ENCODE measurements at places on chromosomes 1 and 21.
A peak's percentile ranks its signal among the peaks of the same experiment; 100 is the strongest.

- no peak for DNase-seq
Measured at GRCh38 chr1:119898981-119899720, 2.8 kb upstream of the ADAM30 start.

DNA sequence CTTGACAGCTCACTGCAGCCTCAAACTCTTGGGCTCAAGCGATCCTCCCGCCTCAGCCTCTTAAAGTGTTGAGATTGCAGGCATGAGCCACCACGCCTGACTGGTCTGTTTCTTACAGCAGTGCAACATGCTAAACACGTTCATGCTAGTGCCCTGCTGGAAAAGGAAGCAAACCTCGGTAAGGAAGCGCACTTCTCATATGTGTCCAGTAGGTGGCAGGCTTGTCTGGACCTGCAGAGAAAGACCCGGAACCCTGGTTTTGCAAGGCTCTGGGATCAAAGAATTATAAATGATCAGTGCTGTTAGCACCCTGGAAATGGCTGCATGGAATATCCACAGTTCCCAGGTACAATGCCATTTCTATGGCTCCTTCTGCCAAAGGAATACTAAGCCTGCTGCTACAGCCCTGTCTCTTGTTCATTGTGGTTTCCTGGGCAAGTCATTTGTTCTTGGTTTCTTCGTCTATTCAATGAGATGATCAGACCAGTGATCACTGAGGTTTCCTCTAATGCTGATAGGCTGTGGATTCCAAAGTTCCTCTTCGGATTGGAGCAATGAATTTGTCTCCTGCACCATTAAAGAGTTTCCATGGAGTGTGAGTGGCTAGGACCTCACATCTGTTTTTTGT is 15.9 kb downstream of the RNU5D-1 start:
- DNase-seq = peak; percentile 77

DNA sequence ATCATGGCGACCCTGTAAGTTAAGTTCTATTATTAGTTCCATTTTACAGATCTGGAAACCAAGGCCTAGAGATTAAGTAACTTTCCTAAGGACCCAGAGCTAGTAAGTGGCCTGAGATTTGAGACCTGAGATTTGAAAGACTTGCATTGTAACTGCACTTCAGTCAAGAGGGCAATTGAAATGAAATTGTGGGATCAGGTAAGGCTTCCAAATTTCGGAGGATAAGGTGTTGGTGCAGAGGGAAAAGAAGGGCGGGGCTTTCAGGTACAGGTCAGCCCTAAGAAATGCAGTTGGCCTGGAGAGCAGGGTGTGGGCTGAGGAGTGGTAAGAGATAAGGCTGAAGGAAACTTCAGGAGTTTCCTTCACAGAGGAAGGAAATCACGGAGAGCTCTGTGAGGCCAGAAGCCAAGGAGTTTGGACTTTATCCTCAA is 51.1 kb downstream of the SLC16A1 start:
- no peak for DNase-seq

GRCh38 chr1:183884526-183884925 is 79.6 kb downstream of the RGL1 start:
- DNase-seq = no peak

GRCh38 chr21:25818121-25818520 is 83.3 kb downstream of the GABPA start:
- DNase-seq = no peak

DNA sequence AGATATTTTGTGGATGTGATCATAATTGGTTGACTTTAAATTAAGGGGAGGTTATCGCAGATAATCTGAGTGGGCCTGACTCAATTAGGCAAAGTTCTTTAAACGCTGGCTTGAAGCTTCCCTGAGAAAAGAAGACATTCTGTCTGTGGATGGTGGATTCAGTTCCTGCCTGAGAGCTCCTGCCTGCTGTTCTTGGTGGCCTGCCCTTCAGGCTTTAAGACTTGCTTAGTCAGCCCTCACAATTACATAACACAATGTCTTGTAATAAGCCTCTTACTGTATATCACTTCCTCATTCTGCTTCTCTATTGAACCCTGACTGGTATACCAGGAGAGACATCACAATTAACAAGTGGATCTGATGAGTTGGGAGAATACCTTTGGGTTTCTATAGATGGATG is 50.2 kb downstream of the KCNJ6 start:
- no peak for DNase-seq

- DNase-seq = no peak
Measured at GRCh38 chr21:28636752-28637691, 355.7 kb downstream of the LTN1 start.

DNA sequence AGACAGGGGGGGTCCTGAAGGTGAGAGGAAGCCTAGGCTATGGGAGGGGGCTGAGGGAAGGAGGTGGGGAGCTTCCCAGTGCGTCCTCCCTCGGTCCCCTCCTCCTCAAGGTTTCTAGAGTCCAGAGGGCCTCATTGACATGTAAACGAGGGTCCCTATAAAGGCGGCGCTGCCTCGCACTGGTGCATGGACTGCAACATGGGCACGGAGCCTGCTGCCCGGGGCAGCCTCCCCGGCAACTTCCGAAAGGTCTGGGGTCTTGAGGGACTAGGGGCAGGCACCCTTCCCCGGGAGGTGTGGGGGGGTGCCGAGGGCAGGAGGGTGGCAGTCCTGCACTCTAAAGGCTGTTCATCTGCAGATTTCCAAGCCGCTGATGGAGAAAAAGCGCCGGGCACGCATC is at the start of gene HES3:
HES3 (plus strand) TSS at position 187 of the 400 bp plus-strand sequence; CDS start at position 374, 187 bp downstream.
- peak; percentile 76 for DNase-seq

DNA sequence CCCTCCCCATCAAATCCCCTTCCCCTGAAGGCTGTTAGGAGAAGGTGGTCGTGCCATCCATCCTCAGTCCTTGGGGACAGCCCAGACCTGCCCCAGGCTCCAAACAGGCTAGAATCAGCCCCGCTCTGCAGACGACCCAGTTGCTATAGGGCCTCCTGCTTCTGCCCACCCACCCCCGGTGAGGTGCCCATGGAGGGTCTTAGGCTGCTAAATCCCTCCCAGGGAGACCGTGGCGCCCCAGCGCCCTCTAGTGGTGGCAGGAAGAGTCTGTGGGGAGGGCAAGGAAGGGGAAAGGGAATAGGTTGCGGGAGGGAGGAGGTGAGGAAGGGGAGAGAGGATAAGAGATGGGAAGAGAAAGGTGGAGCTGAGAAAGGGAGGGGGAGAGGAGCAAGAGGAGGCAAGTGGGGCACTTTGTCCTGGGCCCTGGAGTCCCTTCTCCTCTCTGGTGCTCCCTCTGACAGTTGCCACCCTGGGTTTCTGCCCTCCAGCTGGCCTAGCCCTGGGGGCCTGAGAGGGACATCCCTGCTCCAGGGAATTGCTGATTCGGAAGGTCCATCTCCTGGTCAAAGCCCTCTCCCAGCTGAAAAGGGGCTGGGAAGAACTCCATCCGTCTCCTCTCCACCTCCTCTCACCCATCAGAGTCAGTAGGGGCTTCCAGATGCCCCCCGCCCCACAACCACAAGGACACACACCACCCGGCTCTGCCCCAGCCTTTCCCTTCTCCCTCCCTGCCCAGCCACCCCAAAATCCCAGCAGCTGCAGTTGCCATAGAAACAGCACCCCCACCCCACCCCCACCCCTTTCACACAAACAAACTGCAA is 55.4 kb downstream of the CAMK2N1 start:
- peak; percentile 88 for DNase-seq

GRCh38 chr21:46128933-46129571 is 26.3 kb downstream of the FTCD start:
- DNase-seq = no peak

DNA sequence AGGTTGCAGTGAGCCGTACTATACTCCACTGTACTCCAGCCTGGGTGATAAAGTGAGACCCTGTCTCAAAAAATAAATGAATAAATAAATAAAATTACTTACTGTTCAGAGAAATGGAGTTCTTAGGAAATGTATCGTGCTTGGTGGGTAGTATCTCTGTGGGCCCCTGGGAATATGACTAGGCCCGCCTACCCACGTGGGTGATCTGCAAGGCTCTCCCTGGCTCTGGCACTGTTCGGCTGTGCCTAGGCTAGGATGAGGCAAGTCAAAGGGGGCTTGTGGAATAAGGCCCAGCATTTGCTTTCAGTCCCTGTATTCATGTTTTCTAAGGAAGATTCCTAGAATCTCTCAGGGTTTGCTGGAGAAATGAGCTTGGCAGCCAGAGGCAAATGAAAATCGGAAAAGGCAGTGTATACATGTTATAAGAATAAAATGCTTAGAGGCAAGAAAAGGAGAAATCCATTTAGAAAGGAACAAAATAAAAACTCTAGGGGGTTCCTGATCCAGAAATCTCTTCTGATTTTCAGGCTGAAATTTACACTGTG is 4.5 kb upstream of the CSRP1 start:
- no peak for DNase-seq

- no peak for DNase-seq
Measured at GRCh38 chr21:21973806-21974205, 975.6 kb downstream of the NCAM2 start.

- DNase-seq = no peak
Measured at GRCh38 chr1:242787968-242788367, 263.5 kb upstream of the PLD5 start.

GRCh38 chr1:179144626-179145025 is 62.8 kb downstream of the TOR3A start:
- DNase-seq = no peak

- DNase-seq = no peak
Measured at GRCh38 chr1:69185378-69185777, 382.3 kb upstream of the LRRC7 start.

GRCh38 chr1:114250683-114251572 is 97.3 kb upstream of the SYT6 start:
- peak; percentile 29 for DNase-seq

- no peak for DNase-seq
Measured at GRCh38 chr1:222785529-222785928, 29.3 kb upstream of the DISP1 start.

GRCh38 chr1:90713741-90714509 is 3.2 kb downstream of the BARHL2 start:
- DNase-seq = no peak

- peak; percentile 12 for DNase-seq
Measured at GRCh38 chr1:47611992-47612391, 174.1 kb downstream of the FOXD2 start.

DNA sequence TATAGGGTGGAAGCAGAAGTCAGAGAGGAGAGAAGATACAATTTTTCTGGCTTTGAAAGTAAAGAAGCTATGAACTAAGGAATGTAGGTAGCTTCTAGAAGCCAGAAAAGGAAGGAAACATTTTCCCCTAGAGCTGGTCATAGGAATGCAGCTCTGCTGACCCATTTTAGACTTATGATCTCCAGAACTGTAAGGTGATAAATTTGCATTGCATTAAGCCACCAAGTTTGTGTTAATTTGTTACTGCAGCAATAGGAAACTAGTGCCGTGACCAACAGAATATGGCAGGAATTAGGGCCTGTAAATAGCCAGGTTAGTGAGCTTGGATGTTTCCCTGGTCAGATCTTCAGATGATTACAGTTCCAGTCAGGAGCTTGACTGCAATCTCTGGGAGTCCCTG is 244.3 kb upstream of the C1orf105 start:
- no peak for DNase-seq

- DNase-seq = no peak
Measured at GRCh38 chr1:193525917-193526710, 339.7 kb upstream of the B3GALT2 start.

Measured in ecto neural progenitor cell (in vitro differentiated cells).